CD4-positive, alpha-beta T cell (primary cell): ENCODE measurements at places on chromosomes 3 and 15.

DNA sequence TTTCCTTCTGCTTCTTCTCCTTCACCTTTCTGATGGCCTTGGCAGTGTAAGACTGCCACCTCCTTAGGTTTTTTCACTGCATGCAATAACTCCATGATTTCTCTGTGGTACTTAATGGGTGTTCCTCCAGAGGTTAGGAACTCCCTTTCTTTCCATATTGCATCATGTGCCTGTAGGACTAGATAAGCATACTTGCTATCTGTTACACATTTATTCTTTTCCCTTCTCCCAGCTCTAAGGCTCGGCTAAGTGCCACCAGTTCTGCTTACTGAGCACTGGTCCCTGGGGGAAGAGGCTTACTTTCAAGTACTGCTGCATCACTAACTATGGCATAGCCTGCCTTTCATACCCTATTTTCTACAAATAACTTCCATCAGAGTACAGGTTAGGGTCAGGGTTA is 351.8 kb downstream of the OTOL1 start:
- no peak for DNase-seq

DNA sequence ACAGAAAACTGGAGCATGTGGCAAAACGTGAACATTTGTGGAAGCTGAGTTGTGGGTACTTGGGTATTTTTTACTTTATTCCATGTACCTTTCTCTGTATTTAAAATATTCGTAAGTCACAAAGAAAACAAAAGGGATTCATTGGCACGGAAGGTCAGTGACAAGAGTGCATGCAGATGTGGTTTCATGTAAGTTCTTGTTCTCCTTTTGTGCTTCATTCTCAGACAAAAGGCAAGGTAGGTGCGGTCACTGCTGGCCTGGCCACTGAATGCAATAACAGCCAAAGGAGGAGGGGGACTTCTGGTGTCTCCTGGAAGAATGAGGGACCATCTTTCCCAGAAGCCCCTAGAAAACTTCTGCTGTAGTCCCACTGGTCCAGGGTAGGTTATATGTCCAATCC is 200.0 kb upstream of the TOPAZ1 start:
- no peak for DNase-seq

GRCh38 chr15:44289259-44289790 is 806 bp downstream of the GOLM2 start:
- DNase-seq = no peak

DNA sequence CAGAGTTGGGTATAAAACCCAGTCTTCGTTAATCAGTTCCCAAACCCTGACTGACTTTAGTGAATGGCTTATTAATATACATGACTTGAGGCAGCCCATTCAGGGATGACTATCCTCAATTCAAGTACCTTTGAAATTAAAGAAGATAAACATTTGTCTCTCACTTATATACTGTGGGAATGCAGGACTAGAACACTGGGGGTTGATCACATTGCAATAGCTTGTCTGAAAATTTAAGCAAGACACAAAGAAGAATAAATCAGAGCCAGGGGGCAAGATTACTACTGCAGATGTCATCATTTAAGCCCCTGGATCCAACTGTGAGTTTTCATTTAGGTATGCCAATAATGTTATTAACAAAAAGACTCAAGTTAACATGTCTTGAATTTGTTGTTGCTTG is 647.7 kb downstream of the ZPLD1 start:
- no peak for DNase-seq

- DNase-seq = no peak
These were observed 37.9 kb downstream of the CLK3 start for GRCh38 chr15:74653426-74654102.

GRCh38 chr15:59200560-59200959 is 6.1 kb upstream of the LDHAL6B start:
- no peak for DNase-seq

DNA sequence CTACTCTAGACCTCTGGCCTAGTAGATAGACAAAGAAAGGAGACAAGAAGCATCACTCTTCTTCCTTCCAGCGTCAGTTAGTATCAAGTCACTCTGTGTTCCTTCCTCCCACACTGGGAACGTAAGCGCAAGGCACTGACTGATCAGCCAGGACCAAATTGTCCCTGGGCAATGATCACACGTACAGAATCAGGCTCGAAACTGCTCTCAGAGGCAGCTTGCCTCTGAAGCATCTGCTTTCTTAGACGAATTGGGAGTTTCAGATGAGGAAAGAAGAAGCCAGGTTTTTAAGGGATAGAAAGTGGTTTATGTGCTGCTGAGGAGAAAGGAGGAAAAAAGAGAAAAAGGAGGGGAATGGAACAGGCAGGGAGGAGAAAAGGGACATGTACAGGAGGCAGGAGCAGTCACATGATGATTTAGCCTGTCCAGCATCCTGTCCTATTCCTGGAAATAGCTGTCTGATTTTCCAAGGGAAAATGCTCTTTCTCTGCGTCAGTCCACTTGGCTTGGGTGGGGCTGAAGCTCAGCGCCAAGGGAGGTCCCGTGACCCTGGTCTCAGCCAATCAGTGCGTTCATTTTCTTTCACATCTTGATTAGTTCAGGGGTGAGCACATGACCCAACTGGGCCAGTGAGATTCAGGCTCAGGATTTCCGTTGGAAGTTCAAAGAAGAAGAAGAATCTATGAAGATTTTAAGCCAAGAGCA is 102.0 kb upstream of the PRICKLE2 start:
- DNase-seq = no peak

GRCh38 chr3:40045051-40045450 is 235.6 kb downstream of the MYRIP start:
- no peak for DNase-seq

DNA sequence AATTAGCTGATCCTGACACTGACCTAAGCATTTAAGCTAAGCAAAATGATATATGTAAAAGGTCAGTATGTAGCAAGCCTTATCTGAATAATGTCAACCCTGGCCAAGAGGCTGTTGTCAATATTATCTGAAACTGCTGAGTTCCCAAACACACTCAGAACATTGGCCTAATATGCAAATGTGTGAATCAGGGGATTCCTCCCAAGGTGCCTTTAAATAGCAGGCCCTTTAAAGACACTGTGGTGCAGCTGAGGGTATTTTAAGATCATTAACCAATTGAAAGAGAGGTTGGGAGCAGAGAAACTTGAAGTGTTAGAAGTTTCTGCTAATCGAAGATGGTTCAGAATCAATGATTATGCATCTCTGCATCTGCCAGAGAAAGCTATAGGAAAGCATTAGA is 207.0 kb downstream of the NTRK3 start:
- no peak for DNase-seq

GRCh38 chr15:65066635-65067316 is 1.0 kb downstream of the RASL12 start:
- DNase-seq = no peak

- DNase-seq = no peak
These were observed 177.0 kb upstream of the ZBTB20 start for GRCh38 chr3:115324056-115324455.

- DNase-seq = no peak
These were observed 29.5 kb downstream of the CD80 start for GRCh38 chr3:119529883-119530282.

DNA sequence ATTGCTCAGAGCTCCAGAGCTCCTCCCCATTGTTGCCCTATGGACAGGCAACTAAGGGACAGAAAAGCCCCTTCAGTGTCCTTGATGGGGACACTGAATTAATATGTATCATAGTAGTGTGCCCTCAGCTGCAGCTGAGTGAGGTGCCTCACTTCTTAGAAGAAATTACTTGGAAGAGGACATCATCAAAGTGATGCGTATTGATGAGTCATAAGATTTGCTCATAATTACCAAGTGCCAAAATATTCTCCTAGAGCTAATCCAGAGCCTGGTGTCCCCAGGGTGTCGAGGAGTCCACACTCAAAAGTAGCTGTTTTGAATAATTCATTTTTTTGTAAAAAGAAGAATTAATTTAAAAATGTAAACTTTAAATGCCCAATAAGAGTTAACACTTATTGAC is 200.7 kb upstream of the SEMA6D start:
- DNase-seq = no peak
